ENCODE measurements at places on chromosomes 5 and 9.

DNA sequence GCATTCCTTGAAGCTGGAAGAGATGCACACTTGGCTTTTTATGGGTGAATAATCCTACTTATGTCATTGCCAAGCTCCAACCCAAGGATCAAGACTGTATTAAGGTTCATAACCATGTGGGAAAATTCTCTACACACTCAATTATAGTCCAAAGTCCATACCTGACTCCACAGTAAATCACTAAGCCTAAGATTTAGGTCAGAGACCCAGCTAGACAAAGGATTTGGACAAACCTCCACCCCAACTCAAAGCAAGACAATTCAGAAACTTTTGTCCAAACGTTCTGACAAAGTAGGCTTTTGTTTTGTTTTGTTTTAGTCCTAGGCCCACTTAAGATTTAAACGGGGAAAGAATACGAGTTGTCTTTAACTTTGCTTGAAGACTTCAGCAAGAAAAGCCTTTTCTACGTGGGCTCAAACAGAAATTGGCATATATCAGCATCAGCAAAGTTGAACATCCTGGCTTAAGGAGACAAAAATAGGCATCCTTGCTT is 1.7 kb downstream of the MEGF9 start:
- DNase-seq = no peak

DNA sequence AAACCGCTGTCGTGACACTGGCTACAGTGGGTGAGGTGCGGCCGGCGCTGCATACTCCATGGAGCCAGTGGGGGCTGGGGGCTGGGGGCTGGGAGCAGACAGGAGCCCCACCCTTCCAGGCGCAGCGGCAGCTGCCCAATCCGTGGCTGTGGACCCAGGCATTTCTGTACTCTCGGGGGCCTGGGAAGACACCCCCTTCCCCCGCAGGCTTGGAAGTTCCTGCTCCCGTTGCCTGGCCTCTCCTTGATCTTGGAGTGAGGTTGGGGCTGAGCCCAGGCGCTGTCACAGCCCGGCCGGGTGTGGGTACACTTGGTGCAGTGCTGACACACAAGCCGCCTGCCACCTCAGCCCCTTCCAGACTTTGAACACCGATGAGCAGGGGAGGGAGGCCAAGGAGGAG is 27.7 kb upstream of the GGTA1 start:
- DNase-seq = no peak

GRCh38 chr5:61270510-61271165 is 61.4 kb upstream of the ZSWIM6 start:
- DNase-seq = no peak

DNA sequence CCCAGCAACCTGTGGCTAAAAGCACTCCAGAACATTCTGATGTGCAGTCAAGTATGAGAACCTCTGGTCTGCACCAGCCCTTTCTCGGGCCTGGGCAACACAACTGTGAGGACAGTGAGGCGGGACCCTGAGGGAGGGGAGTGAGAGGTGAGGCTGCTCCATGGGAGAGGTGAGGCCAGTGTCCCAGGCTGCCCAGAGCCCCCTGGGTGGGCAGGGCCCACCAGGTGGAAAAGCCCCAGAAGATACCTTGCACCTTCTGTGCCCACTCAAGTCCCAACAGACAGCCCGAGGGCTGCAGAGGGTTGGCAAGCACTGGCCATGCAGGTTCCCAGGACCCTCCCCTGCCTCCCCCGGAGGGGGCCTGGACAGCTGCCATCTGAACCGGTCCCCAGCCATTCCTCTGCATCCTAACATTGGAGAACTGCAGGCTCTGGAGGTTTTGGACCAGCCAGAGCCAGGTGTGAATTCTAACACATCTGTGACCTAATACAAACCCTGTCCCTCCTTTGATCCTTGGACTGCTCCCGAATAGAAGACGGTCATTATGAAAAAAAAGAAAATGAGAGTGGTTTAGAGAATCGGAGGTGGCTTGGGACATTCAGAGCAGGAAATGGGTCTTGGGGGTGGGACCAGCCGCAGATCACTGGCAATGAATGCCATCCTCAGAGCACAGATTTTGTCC is 57.0 kb downstream of the DUSP1 start:
- no peak for DNase-seq
